Activated CD4-positive, alpha-beta T cell treated with anti-CD3 and anti-CD28 coated beads, Interleukin-2, amount 50 U/mL, for 16 hours (primary cell): ENCODE measurements at places on chromosomes 2 and 18.
A peak's percentile ranks its signal among the peaks of the same experiment; 100 is the strongest.

DNA sequence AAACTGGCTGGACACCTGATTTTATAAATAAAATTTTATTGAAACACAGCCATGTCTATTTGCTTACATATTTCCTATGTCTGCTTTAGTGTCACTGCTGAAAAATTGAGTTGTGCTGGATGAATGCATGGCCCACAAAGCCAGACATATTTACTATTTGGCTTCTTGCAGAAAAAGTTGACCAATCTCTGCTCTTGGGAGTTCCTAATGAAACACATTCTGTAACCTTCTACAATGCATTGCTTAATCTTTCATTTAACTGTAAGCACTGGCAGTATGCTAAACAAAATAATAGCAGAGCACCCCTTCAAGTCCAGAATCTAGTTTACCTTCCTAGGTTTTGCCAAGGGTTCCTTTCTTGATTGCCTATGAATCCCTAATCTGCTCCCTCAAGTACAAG is 17.7 kb upstream of the SERPINB7 start:
- no peak for DNase-seq

- no peak for DNase-seq
Measured at GRCh38 chr2:105057005-105057404, 19.1 kb downstream of the MRPS9 start.

GRCh38 chr2:28726177-28726576 is 25.5 kb upstream of the PPP1CB start:
- no peak for DNase-seq

DNA sequence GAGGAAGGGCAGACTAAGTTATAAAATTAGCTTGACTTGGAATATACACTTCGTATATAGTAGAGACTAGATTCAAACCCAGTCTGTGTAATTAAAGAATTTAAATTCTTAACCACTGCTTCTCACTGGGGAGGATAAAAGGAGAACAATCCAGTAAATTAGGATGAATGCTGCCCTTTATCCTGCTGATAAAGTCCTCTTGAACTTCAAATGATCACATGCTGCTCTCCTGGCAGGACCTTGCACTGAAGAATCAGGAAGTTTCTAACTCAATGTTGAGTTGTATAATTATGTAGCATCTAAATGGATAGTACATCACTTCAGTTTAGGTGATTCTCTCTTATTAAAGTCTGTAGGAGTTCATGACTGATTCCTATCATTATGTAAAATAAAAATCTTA is 1179.7 kb downstream of the DSC3 start:
- no peak for DNase-seq

- no peak for DNase-seq
Measured at GRCh38 chr2:20578266-20578894, 72.5 kb downstream of the HS1BP3 start.

GRCh38 chr2:20348542-20348941 is 2.1 kb downstream of the PUM2 start:
- DNase-seq: no peak

DNA sequence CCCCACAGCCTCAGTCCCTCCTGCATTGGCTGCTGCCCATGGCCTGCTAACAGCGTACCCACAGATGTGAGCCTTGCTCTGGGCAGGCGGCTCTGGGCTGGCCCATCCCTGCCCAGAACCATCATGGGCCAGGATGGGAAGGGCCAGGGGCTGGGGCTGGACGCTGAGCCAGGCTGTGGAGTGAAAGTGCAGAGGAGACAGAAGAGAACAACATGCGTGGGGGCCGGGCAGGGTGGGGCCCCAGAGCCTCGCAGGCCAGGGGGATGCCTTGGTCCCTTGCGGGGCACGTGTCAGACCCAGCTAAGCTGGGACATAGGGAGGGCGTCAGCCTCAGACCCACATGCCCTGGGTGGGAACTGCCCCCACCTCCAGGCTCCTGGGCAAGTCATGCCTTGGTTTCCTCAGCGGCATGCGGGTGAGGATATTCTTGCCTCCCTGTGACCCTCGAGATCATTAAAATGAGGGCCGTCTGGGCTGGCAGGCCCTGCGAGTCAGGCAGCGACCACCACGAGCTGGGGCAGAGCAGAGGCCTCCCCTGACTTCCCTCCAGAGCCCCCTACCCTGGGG is 27.3 kb downstream of the GPC1 start:
- no peak for DNase-seq

DNA sequence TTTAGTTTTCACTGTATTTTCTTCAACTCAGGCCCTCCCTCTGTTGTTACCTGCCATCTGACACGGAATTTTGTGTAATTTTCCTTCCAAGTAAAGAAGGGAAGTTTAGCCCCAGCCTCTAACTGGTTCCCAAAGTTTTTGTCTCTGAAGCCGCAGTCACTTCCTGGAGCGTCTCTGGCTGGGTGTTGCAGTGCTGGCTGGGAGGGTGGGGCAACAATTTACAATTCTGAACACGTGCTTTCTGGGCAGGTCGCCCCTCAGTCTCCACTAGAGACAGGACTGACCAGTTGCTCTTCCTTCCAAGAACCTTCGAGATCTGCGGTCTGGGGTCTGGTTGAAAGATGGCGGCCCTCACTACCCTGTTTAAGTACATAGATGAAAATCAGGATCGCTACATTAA is 3.5 kb downstream of the CNDP2 start:
- DNase-seq: peak; percentile 75

DNA sequence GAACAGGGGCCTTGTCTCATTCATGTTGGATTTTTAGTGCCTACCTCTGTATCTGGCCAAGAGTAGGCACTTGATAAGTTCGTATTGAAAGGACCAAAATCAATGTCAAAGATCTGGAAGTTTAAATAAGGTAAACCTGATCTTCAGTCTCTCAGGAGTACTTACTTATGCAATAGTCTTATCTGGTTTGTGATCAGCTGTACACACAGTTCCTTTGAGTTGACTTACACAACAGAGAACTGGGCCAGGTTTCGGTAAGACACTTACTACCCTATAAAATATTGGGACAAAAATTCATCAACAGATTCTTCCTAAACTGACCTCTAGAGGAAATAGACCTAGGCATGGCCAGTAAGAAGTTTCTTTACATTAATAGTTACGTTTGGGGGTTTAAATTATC is 113.6 kb upstream of the NXPH2 start:
- DNase-seq: no peak

DNA sequence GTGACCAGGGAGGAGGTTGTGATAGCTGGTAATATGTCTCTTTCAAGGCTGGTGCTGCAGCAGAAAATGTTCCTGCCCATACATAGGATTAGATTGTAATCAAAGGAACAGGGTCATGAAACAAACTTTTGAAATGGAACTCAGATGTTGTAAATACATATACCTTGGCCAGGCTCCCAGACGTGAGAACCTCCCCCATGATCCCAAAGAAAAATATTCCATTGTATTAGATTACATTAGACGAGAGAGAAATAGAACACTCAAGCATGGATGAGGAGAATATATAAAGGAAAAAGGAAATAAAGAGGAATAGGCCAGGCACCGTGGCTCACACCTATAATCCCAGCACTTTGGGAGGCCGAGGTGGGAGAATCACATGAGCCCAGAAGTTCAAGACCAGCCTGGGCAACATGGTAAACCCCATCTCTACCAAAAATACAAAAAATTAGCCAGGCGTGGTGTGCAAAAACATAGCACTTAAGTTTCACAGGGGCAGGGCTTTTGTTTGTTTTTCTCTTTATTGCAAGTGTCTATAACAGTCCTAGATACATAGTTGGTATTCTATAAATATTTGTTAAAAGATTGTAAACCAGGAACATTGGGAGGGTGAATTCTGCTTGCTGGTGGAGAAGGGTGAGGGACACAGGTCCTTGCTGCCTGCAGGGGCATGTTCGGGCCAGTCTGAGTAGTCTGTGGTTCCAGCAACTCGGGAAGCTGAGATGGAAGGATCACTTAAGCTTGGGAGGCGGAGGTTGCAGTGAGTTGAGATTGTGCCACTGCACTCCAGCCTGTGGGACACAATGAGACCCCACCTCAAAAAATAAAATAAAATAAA is 52.8 kb downstream of the RPL37A start:
- no peak for DNase-seq

DNA sequence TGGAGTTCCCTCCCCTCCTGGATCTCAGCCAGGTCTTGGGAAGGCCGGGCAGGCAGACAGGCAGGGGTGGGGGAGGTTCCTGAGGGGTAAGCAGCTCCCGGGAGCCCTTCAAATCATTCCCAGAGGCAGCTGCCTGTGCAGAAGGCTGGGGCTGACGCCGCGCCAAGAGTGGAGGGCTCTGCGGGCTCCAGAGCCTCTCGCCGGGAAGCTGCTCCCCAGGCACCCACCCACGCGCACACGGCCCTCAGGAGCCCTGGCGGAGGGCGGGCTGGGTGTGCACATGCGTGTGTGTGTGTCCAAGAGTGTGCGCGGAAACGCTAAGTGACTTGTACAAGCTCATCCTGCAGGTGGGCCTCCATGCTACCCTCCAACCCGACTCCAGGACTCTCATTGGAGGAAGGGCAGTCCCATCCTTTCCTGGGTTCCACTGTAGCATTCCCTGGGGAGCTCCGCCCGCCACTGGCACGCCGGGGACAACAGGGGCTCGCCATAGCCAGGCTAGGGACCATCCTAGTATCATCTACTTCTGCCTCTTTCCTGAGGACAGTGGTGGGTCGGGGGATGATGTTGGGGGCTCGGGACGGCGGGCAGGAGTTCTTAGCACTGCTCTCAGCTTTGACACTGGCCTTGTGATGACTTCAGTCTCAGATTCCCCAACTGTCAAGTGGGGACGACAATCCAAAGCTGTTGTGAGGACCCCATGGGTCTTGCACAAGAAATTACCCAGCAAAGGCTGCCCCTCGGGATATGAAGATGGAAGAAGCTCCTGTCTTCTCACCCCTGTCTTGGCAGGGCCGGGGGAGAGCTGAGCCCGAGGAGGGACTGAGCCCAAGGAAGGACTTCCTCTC is 50.3 kb downstream of the INHBB start:
- DNase-seq: no peak
